HFFc6 (cell line): ENCODE measurements at places on chromosomes 12 and 14. TPM values are rescaled to one million over a fixed set of nuclear protein-coding genes. Genes with fewer than 3 reads are reported as not detected.

The FOXG1 gene
- 0.05 TPM in 1 of 3 replicates, not detected in the others for total RNA-seq

The VRTN gene
- total RNA-seq, result not detected in 3 replicates

The KRT3 gene
- total RNA-seq, result not detected in 2 replicates

The UBR7 gene
- 15.8 and 21.1 TPM in 2 replicates for total RNA-seq

The ADCY4 gene
- 0.35 TPM in 1 of 3 replicates, not detected in the others for total RNA-seq

The GLT1D1 gene
- total RNA-seq, result not detected in 3 replicates

The NPAS3 gene
- not detected in 3 replicates for total RNA-seq

The RBM19 gene
- 27.0 to 29.1 TPM (median 27.8 TPM) in 3 replicates for total RNA-seq

The OR6C4 gene
- not detected in 3 replicates for total RNA-seq

DNA sequence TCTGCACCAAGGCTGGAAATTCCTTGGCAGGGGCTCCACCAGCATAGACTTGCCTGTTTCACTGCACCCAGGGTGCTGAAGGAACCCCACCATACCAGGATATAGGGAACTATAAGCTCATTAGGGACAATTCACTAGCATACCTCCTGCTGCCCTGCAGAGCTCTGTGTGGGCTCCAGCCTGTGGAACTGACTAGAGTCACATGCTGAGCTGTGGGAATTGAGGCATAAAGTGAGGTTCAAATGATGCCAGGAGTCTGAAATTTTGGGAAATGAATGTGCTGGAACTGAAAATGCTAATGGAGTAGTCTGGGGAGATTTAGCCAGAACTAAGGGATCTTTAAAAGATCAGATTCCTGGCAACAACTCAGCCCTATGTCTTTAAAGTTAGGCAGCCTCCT, 7.3 kb upstream of the EMP1 start:
- DNase-seq, result no peak

- DNase-seq, result no peak
Measured at GRCh38 chr12:15208140-15208539, 13.1 kb downstream of the RERG start.

DNA sequence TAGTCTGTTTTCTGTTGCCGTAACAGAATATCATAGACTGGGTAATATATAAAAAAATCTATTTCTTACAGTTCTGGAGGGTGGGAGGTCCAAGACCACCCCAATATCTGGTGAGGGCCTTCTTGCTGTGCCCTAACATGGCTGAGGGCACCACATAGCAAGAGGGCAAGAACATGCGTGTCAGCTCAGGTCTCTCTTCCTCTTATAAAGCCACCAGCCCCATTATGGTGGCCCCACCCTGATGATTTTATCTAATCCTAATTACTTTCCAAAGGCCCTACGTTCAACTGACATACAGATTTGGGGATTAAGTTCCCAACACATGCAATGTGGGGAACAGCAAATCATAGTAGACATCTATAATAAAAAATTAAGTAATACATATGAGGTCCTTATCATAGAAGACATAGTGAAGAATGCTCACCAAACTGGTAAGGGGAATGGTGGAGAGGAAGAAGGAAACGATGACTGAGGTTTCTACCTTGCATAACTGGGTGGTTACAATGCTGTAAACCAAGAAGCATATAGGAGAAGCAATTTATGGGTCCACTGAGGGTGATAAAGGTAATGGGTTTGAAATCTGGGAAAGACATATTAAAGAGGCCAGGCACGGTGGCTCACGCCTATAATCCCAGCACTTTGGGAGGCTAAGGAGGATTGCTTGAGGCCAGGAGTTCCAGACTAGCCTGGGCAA, 27.0 kb downstream of the BTBD7 start:
- no peak for DNase-seq

DNA sequence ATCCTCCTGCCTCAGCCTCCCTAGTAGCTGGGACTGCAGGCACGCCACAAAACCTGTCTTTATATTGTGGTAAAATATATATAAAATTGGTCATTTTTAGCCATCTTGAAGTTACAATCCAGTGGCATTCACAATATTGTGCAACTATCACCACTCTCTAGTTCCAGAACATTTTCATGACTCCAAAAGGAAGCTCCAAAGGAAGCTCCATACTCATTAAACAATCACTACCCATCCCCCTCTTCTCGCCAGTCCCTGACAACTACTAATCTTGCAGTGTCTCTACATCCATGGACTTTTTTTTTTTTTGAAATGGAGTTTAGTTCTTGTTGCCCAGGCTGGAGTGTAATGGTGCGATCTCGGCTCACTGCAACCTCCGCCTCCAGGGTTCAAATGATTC, 3.1 kb downstream of the GCH1 start:
- no peak for DNase-seq

GRCh38 chr12:96195845-96196451, 1.8 kb downstream of the ELK3 start:
- DNase-seq, result peak; percentile 69

- DNase-seq, result no peak
Measured at GRCh38 chr14:50882932-50883826, 11.3 kb downstream of the ABHD12B start.

- DNase-seq, result no peak
Measured at GRCh38 chr14:51977075-51977474, 12.3 kb upstream of the RTRAF start.

GRCh38 chr12:102950107-102950949, 7.1 kb upstream of the ASCL1 start:
- no peak for DNase-seq

DNA sequence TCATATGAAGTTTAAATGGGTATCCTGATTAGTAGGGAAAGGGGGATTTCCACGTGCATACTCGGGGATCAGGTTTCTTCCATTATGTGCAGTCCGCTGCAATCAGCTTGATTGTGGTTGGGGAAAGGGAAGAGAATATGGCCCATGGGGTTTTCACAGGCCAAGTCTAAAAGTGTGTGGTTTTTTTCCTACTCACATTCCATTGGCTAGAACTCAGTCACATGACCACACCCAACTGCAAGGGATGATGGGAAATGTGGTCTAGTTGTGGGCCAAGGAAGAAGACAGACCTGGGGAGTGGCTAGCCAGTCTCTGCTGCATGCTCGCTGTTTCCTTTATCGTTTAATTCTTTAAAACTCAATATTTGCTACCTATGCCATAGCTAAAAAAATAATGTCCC, 105.1 kb downstream of the PRIMA1 start:
- no peak for DNase-seq

- DNase-seq, result no peak
Measured at GRCh38 chr14:52115286-52115685, 46.4 kb upstream of the NID2 start.

GRCh38 chr12:108772247-108772646, 40.9 kb upstream of the CORO1C start:
- DNase-seq, result no peak

DNA sequence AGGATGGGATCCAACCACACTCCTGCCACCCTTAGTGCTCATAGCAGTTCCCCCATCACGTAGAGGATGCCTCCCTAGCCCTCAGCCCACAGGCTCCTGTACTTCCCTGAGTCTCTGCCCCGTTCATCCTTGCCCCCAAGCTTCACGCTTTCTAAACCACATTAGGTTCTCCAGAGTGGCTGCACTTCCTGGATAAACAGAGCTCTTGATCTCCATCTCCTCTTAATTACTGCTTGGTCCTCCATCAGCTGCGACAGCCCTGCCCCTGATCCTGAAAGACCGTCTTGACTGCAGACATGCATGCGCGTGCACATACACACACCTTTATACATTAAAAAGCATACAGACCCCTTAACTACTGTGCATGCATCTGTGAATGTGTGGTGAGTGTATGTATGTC, 530.0 kb downstream of the BCL11B start:
- DNase-seq, result no peak

DNA sequence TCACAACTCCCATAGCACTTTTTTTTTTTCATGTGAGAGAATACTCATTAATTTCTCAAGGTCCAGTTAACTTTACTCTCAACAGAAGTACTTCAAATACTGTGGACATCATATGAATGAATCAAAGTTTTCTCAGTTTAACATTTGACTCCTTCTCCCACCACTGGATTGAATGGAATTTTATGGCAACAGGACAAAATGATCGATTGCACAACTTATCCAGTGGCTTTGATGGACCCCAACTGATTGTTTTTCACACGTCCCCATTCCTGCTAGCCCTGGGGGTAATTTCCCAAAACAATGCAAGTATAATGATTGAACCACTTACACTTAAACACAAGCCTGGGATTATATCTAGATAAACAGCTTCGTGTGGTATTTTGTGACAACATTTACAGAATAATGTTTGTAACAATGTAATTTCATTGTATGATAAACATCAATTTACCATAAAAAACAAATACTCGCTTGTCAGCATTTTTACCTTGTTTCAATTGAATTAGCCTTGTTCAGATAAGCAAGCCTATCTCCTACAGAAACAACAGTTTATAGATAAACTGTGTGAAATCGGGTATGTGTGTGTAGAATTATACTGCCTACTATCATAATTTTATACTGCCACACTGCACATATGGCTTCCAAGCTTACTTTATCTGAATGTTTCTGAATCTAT, 60.9 kb downstream of the SOX5 start:
- no peak for DNase-seq
